Karpas-422 (cell line): ENCODE measurements at places on chromosomes 3 and 15.

GRCh38 chr3:2317521-2317920, 218.9 kb downstream of the CNTN4 start:
- no peak for DNase-seq

GRCh38 chr3:69823743-69824142, 84.5 kb downstream of the MITF start:
- no peak for DNase-seq

GRCh38 chr15:32861761-32862160, 144.0 kb downstream of the GREM1 start:
- DNase-seq, result no peak

GRCh38 chr3:14847613-14848541, 29.1 kb downstream of the FGD5 start:
- DNase-seq, result no peak

GRCh38 chr3:115632026-115632425, 8.7 kb downstream of the GAP43 start:
- no peak for DNase-seq

DNA sequence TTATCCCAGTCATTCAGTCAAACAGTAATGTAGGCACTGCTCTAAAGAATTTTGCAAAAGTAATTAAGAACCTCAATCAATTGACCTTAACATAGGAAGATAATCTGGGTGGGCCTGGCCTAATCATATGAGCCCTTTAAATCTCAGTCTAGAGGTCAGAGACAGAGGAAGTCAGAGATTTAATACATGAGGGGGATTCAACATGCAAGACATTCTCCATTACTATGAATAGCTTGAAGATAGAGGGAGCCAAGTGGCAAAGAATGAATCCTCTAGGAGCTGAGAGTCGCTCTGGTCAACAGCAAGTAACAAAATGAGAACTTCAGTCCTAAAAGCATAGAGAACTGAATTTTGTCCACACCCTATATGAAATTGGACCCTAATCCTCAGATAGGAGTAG, 39.0 kb upstream of the MBNL1 start:
- DNase-seq, result no peak

DNA sequence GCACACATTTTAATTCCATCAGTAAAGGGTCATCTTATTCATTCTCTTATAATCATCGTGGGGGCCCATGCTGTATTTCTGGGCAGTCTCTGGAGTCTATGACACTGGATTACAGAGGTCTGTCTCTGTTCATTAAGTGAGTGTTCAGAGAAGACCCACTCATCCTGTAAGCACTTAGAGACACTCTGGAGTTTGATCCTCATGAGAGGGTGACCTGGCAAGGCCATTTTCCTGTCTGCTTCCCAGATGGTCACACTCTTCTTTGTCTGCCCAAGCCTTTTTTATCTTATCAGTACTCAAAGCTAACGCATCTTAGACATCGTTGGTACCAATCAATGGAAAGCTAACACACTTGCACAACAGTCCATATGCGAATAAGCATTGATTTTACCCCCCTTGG, 333.1 kb downstream of the RORA start:
- DNase-seq, result no peak

DNA sequence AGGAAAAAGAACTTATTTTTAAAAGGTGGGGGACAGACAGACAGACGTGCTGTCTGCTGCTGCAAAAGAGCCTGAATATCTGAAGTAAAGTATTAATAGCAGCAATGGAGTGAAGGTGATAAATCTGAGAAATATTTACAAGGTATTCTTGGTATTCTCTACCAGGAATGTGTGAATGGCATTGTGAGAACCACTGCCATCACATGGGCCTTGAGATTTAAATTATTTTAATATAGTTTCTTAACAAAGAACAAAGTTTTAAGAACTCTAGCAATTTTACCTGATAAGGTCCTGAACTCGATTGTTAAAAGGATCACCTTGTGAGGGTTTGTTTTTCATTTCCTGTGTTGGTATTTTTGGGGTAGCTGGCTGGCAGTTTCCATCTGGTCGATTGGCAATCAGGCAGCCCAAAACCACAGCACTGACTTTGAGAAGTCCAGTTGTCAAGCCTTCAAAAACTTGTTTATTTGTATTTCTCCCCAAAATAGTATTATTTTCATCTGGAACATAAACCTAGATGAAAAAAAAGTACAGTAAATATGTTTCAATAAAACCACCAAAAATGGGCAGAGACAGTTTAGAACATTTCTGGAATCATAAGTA, 97.3 kb downstream of the ISL2 start:
- DNase-seq, result no peak

- no peak for DNase-seq
Observed at GRCh38 chr3:158702815-158703481, 29.3 kb downstream of the RARRES1 start.

GRCh38 chr3:177538750-177539730, 341.8 kb upstream of the TBL1XR1 start:
- DNase-seq, result no peak

DNA sequence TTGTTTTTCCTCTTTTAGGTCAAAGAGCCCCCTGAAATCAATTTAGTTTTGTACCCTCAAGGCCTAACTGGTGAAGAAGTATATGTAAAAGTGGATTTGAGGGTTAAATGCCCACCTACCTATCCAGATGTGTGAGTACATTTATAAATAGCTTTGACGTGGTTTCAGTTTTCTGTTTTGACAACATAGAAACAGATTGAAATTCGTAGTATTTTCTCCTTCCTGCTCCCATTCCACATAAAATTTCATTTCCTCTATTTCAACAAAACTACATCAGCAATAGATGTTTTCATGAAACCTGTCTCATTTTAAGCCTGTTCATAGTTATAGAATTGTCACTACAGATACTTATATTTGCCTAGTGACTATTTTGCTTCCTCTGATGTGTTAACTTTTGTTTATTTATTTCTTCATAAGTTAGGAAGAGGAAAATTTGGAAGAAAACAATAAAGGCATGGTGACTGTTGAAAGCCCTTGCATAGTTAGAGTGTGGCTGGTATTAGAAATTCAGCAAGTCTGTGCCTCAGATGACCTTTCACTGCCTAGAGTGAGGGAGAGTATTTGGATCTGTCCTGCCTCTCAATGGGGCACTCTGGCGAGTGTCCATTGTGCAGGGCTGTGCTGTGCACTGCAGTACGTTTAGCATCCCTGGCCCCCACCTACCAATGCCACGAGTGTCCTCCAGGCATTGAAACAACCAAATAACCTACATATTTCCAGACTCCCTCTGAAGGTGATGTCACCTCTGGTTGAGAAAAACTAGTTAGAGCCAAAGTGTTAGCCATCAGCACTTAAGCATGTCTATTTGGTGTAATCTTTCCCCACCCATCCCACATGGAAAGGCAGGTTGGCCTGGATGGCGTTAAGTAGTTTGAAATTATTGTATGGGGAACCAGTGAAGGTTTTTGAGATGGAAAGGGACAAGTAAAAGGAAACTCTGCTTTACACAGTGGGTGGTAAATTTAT, 5.9 kb downstream of the EIF2AK4 start:
- no peak for DNase-seq

DNA sequence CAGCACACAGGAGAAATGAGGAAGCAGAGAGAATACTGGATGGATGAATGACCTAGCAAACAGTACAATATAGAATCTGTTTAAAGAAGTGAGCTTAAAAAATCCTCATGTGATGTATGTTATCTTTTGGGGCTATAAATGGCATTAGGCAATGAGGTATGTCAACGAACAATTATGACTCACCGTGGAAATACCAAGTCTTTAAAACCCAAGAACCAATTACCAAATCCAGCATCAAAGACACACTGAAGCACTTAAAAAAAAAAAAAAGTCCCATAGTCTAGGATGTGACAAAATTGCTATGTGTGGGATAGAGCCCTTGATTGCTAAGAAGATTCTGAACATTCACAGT, 36.3 kb upstream of the HERC1 start:
- DNase-seq, result no peak

GRCh38 chr3:123876858-123877257, 7.3 kb downstream of the MYLK start:
- no peak for DNase-seq

DNA sequence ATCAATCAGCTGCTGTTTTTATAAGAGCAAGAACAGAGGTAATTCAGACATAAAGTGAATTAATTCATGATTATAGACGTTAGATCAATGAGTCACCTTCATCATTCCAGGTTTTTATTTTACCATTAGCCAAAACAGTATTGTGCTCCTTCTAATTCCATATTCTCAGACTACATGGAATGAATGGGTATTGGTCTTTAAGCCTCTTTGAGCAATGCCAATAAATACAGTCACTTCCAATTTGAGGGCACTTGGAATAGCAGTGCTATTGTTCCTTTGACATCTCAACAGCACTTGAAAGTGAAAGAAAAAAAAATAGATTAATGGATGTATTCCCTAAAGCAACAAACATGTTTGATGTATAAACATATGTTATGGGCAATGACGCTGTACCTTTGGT, 830.9 kb upstream of the CFAP20DC start:
- DNase-seq, result no peak

DNA sequence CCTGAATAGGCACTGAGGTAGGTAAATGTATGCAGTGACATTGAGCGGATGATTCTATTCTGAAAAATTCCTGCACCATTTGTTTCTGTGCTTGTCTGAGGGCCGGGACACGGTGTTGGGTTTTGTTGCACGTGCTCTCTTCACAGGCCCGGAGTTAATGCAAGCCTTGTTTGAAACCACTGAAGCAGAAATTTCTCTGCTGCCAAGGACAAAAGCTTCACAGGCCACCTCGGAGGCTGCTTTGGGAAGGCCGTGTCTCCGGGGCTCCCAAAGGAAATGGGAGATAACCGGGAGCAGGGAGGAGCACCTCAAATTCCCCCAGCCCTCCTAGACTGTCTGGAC, 179.4 kb downstream of the OPA1 start:
- DNase-seq, result no peak

DNA sequence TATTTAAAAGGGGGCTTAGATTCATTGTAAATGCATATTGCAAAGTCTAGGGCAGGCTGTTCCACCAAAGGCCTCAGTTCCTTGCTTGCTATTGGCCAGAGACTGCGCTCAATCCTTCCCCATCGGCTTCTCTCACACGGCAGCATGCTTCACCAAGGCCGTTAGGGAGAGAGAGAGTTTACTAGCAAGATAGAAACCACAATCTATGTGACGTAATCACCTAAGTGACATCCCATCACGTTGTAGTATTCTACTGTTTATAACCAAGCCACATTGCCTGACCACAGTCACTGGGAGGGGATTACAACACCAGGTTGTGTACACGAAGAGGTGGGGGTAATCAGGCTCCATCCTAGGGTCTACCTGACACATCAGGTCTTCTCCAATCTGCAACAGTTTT, 16.0 kb upstream of the NPAP1 start:
- no peak for DNase-seq

DNA sequence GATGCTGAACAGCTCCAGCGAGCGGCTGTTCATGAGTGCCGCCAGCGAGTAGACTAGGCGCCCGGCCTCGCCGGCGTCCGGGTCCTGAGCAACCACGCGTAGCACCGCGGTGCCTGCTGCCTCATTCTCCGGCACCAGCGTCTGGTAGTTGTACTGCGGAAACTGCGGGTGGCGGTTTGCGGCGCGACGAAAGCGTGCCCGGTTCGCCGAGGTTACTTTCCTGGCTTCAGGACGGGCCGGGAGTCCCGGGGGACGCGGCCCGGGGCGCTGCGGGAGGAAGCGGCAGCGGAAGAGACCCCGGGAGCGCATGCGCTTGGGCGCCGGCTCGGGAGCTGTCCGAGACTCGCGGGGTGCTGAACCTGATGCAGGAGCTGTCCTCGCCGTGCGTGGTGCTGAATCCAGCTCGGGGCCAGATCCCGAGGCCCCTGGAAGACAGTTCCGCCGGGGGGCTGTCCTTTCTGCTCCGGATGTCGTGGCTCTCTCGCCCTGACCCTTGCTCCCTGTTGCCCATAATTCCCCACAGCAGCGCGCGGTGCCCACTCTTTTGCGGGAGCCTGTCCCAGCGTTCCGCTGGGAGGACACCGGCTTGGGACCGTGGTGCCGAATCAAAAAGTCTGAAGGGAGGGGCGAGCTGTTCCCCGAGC, 1.1 kb downstream of the CELSR3 start:
- peak; percentile 70 for DNase-seq

DNA sequence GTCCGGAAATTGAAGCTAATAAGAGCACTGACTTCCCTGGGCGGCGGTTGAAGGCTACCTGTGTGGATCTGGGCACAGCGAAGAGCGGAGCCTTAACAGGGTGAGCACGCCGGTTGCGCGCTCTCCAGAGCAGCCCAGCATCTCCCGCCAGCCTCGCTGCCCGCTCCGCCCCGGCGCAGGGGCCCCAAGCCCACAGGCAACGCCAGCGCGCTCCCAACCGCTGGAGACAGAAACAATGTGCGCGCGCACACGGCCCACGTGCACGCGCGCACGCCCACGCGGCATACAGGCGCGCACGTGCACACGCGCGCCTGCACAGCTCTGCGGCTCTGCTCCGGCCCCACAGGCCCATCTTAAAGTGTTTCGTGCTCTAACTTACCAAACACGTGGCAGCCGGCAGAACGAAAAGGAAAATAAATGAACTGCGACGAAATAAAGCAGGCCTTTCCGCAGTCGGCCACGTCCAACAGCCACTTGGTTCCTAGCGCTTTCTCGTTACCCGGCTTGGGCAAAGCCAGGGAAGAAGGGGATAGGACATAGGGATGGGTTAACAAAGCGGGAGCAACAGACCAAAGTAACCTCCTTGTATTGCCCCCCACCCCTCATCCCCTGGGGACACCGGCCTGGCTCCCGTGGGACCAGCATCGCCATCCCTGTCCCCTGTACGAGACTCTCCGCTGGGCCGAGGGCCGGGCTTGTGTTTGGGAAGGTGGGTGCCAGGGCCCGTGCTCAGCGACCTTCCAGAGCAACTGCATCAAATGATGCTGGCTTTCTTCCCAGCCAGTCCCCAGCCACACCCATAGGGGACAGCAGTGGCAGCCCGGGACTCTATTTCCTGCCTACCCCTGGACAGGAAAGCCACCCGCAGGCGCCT, 203.7 kb downstream of the ABHD5 start:
- peak; percentile 93 for DNase-seq

- peak; percentile 85 for DNase-seq
Observed at GRCh38 chr15:80455668-80456442, 51.7 kb downstream of the ARNT2 start.

DNA sequence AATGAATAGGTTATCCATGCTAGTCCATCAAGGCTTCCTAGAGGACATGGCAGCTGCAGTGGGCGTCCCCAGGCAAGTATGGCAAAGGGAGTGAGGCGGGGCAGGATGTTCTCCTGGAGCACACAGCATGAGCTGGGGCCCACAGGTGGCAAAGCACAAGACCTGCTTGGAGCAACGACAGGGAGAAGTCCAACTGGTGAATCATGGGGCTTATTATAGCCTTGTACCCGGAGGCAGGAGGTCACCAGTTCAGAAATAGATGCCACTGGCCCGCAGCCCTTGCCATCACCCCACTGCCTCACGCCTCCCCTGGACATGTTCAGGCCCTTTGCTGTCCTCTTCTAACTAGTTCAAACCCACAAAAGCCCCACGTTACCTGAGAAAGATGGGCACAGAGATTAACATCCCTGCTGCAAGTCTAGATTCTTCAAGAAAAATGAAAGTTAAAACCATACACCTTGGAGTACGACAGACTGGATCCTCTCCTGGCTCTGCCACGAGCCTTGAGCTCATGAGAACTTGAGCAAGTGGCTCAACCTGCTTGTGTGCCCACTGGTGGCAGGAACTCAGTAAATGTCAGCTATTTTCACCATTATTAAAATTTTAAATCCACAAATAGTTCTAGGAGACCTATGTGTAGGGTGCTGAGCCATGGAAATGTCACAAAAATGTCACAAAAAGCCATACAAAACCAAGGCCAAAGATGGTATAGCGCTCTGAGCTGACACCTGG, 1.8 kb upstream of the SRGAP3 start:
- DNase-seq, result no peak
